NT2/D1 (cell line): ENCODE measurements at places on chromosomes 1 and 21.

- DNase-seq = no peak
These were observed 30.1 kb downstream of the B3GALT2 start for GRCh38 chr1:193156117-193156821.

- no peak for DNase-seq
These were observed 25.2 kb upstream of the PLA2G2C start for GRCh38 chr1:20211511-20211931.

DNA sequence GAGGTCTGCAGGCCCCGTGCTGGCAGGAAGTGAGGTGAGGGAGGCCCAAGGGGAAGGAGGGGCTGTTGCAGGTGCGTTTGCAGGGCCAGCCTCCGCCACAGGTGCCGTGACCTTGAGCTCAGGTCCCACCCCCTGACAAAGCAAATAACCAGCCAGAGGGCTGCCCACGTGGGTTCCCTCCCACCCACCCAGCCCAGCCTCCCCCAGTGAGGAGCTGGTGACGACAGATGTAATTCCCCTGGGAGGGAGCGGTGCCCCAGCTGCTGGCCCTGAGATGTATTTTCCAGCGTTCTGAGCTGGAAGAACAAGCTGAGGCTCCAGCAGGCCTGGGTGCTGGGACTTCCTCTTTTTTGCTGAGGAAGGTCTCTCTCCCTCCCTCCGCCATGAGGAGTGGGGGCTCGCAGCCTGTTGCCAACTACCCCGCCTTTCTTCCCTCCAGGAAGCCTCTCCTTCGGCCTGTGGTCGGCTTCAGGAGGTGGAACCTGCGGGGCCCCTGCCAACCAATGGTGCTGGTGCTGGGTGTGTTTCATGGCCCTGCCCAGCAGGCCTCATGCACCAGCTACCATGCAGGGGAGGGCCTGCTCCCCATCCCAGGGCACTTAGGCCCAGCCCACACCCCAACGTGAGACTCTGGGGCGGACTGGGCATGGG is 153.2 kb downstream of the PRDM16 start:
- DNase-seq = no peak

- no peak for DNase-seq
These were observed 4.5 kb downstream of the TMEM125 start for GRCh38 chr1:43274125-43274803.

- no peak for DNase-seq
These were observed 90.2 kb upstream of the C1orf21 start for GRCh38 chr1:184296466-184297243.

DNA sequence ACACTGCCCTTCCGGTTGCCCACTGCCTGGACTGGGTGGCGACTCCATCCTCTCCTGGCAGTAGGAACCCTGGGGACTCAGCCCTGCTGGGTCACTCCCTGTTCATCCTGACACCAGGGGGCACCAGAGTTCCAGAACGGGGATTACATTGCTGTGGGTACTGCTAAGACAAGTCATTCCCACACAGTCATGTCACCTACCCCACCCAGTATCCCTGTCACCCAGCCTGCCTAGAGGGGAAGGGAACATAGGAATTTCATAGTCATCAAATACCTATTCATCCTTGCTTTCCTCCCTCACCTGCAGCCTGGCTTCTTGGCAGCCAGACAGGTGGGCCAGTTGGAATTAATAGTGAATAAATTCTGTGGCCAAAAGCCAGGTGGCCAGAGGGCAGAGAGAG is 9.8 kb upstream of the SFN start:
- DNase-seq = peak; percentile 58

GRCh38 chr1:102463328-102463727 is 466.6 kb upstream of the OLFM3 start:
- DNase-seq = no peak

GRCh38 chr1:29823561-29823960 is 587.2 kb downstream of the PTPRU start:
- no peak for DNase-seq

GRCh38 chr1:44594353-44594752 is 79.9 kb downstream of the TMEM53 start:
- DNase-seq = no peak

GRCh38 chr1:236688705-236689104 is 2.4 kb downstream of the ACTN2 start:
- no peak for DNase-seq

DNA sequence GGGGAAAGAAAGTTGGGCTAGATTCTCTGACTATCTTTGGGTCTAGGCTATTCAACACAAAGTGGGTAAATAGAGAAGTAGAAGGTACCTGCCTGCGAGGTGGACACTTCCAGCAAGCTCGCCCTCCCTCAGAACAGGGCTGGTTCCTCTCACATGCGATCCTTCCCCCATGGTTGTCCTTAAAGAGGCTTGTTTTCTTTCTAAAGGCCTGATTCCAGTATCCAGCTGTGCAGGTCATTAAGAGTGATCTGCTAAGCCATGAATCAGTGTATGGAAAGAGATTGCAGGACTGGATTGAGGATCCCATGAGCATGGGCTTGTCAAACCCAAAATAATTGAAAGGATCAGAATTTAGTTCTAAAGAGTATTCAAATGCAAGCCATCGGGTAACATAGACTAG is 189.0 kb downstream of the URB2 start:
- peak; percentile 84 for DNase-seq

- DNase-seq = no peak
These were observed 105.1 kb upstream of the L1TD1 start for GRCh38 chr1:62089570-62089969.

DNA sequence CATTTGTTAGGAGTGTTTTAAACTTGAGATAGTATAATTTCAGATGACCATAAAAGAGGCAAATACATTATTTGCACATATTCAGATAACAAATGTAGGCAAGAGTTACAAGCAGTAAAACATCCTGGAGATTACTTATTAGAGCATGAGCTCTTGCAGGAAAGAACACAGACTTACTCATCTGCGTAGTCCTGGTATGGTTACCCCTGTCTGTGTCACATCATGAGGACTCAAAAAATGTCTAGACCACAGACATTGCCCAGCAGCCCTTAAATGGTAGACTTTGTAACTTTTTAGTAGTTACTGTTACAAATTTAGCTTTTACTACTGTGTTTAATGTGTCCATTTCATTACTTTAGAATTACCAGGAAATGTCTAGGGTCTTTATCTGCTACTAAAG is 12.8 kb downstream of the CACHD1 start:
- DNase-seq = no peak

DNA sequence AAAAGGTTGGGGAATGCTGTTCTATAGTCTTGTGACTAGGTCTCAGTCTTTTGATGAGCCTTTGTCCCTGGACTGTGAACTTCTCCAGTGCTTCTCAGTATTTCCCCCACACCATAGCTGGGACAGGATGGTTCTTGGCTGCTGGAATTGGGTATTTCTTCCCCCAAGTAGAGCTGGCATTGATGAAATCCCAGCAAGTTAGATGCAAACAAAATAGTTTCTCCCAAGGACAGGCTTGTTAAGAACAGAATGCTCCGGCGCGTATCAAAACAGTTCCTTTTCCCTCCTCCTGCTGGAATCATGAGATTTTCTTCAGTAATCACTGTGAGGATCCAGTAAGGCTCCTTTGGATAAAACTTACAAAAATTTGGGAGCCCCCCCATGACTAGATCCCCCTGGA is 162.6 kb downstream of the PIK3R3 start:
- no peak for DNase-seq

- no peak for DNase-seq
These were observed 18.0 kb upstream of the NIBAN1 start for GRCh38 chr1:184992271-184992670.

- DNase-seq = no peak
These were observed 41.7 kb upstream of the COA6 start for GRCh38 chr1:234331507-234331906.

- DNase-seq = no peak
These were observed 58.1 kb downstream of the PRKACB start for GRCh38 chr1:84202126-84202525.

DNA sequence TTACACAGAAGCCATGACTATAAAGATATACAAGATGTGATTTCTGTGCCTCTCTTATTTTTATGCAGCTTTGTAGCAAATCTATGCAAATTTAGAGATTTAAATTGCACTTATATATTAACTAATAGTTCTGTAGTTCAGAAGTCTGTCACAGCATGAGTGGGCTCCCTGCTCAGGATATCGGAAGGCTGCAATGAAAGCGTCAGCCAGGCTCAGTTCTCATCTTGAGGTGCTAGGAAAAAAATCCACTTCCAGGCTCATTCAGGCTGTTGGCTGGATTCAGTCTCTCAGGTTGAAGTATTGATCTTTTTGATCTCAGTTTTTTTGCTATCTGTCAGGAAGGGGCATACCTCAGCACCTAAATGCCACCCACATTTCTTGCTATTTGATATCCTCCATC is 487.4 kb upstream of the DEPDC1 start:
- no peak for DNase-seq

GRCh38 chr1:199083680-199084079 is 444.8 kb downstream of the PTPRC start:
- DNase-seq = no peak

GRCh38 chr21:18826562-18826961 is 423.0 kb upstream of the TMPRSS15 start:
- no peak for DNase-seq

- peak; percentile 70 for DNase-seq
These were observed 89.0 kb upstream of the SERTAD4 start for GRCh38 chr1:210143465-210144062.

GRCh38 chr1:89151047-89151446 is 24.8 kb downstream of the GBP7 start:
- no peak for DNase-seq

- DNase-seq = no peak
These were observed 141.3 kb downstream of the ASTN1 start for GRCh38 chr1:177023249-177023648.

- DNase-seq = no peak
These were observed 544.6 kb downstream of the AMY1C start for GRCh38 chr1:104294259-104294658.

GRCh38 chr1:153735090-153735420 is 7.2 kb downstream of the INTS3 start:
- DNase-seq = no peak

GRCh38 chr21:40049031-40049930 is 182.0 kb downstream of the PCP4 start:
- DNase-seq = no peak

- no peak for DNase-seq
These were observed 71.2 kb downstream of the VWA5B1 start for GRCh38 chr1:20361805-20362381.

DNA sequence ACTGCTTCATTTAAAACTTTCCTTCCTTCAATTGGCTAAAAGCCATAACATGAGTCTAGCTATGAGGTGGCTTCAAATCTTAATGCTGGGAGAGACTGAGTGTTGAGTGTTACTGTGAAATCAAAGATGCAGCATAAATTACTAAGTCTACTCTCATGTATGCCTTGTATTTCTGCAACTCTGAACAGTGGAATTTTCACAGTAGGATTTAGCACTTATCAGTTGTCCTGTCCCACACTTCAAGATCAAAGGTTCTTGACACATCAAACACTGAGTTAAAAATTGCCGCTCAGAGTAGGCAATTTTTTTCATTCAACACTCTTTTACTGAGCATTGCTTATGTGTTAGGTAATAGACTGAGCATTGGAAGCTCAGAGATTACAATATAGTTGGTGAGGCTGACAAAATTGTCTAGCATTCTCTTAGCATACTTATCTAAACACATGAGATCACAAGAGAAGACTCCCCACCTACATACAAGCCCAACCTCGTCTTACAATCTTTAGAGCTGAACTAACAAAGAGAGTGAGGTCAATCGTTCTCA is 56.4 kb upstream of the ADORA3 start:
- DNase-seq = no peak

GRCh38 chr1:65243491-65243890 is 65.9 kb upstream of the DNAJC6 start:
- DNase-seq = no peak

- no peak for DNase-seq
These were observed 61.8 kb upstream of the POU2F1 start for GRCh38 chr1:167158813-167159275.

DNA sequence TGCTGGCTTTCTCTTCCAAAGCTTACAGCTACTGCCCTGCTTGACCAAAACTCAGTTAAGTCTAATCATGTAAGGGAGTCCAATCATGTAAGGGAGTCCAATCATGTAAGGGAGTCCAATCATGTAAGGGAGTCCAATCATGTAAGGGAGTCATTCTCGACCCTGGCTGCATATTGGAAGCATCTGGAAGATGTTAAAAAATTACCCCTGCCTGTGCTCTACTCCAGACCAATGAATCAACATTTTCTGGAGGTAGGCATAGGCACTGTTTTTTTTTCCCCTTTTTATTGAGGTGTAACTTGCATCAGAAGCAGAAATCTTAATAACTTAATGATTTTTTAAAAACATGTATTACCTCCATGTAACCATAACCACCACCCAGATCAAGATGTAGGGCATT is 9.4 kb downstream of the PIGP start:
- no peak for DNase-seq

DNA sequence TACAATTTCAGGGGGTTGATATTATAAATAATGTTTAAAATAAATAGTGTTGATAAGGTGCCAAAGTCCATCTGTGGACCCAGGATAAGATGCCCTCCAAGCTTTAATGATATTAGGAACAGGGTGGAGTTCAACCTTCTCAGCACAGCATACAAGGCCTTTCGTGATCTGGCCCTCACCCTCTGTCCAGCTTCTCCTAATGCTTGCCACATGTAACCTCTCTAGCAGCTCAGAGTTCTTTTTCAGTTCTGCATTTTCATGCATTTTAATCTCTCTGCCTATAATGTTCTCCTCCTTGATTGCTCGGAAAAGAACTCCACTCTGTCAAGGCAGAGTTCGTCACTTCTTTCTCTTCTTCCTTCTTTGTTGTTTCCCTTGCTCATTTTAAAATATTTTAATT is 21.4 kb upstream of the SMAP2 start:
- no peak for DNase-seq

DNA sequence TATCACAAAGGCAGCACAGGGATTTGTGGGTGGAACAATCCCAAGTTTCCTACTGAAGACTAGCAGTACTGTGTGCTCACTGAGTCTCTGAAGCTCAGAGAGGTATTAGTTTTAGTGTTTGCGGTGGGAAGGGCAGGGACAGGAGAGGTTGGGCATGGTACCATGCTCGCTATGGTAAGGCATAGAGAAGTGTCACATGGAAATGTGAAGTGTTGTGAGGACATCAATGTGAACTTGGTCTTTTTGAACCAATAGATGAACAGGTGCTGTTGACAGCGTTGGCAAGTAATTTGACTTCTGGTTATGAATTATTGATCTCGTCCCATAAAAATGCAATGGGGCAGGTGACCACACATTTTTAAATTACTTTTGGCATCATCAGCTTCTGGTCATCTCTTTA is 55.8 kb upstream of the ADAMTS1 start:
- DNase-seq = no peak

- DNase-seq = peak; percentile 95
These were observed at the start of gene CFAP45 for GRCh38 chr1:159900086-159900680. Gene CFAP45 (minus strand): TSS chr1:159900165. CDS start chr1:159900098, 67 bp downstream.
